ENCODE measurements at places on chromosomes 2 and 18.

DNA sequence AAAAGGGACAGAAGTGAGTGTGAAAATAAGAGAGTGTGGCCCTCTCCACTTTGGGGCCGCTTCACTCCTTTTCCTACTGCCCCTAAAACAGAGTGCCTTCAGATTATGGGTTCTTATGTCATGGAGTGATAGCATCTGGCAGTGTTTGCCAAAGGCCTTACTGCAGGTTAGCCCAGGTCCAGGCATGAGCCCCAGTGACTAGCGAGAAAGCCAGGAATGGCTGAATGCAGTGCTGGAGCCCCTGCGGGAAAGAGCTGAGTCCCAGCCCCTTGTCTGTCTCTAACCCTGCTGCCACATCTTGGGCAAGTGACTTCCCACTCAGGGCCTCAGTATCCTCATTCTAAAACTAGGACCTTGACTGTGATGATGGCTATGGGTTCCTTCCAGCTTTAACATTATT is 6.0 kb downstream of the IGFBP5 start:
- no peak for DNase-seq

DNA sequence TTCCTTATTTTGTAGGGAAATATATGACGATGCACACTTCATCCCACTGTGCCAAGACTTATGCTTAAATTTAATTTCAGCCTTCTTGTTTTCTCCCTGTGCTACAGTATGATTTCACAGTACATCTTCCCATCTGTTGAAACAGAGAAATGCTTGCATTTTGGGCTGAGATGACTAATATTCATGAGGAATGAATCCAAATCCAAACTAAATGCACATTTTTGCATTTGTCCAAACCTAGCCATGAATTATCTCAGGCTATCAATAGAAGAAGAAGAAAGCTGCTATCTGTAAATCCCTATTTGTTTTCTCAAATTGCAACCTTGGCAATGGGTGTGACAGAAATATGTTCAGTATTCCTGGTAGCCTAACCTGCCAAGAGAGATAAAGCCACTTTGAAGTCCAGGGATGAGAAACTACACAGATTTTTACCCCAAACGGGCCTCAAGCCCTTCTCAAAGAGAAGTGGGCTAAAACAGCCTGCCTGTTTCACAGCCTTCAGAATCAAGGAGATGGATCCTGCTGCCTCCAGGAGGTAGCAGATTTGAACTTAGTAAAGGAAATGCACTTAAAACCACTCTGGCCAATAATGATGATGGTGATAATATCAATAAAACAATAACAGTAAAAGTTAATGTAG is 306.9 kb upstream of the NT5C1B start:
- no peak for DNase-seq

DNA sequence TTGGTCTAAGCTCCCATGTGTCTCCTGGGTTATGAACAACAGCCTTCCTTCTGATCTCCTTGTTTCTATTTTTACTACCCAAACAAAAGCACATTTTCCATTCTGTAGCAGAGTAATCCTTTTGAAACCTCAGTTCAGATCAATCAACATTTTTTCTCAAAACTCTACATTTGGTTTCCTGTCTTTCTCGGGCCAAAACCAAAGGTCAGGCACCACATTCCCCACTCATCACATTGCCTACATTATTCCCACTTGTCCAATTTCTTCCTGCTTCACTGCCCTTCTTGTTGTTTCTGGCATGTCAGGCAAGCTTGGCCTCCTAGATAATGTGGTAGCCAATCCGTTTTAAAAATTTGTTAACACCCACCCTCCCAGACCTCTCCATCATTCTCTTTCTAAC is 196.8 kb downstream of the PPP1R1C start:
- no peak for DNase-seq

DNA sequence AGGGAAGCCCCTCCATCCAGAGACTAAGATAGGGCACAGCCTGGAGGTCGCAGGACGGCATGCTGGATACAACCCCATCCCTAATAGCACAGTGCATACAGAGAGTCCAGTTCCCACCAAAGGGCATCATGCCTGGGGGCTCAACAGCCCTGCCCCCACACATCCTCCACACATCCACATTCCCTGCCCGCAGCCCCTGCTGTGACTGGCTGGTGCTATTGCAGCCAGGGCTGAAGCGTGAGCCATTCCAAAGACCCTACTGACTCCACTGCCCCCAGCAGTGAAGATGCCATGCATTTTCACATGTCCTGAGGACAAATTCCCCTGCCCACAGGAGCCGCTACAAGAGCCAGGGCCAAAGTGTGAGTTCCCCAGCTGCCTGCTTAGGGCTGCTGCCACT is 641.6 kb downstream of the METTL4 start:
- DNase-seq, result no peak

DNA sequence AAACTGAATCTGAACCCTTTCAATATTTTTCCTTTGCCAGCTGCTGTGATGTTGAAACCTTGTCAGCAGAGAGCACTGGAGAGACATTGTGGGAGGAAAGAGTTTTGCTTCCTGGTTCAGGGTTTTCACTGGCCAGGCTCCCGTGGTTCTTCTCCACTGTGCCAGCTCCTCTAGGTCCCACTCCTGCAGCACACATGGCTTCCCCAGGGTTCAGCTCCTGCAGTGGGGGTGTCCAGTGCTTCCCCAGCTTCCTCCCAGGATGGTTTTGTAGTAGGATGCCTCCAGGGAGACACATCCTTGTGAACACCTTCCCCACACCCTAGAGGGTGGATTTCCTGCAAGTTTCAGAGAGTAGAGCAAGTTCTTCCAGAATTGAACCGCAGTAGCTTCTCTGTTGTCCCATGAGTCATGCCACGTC is 24.0 kb upstream of the SULT1C3 start:
- peak; percentile 24 for DNase-seq

GRCh38 chr2:190069936-190070696 is 7.6 kb upstream of the MSTN start:
- peak; percentile 68 for DNase-seq

- no peak for DNase-seq
These were observed 891 bp downstream of the CAB39 start for GRCh38 chr2:230713331-230714135.

- DNase-seq, result no peak
These were observed 111.5 kb downstream of the MGAT5 start for GRCh38 chr2:134365356-134365755.

- DNase-seq, result no peak
These were observed 69.1 kb downstream of the ANKRD62 start for GRCh38 chr18:12162786-12163185.

- DNase-seq, result no peak
These were observed 13.8 kb upstream of the IAH1 start for GRCh38 chr2:9460441-9461017.

GRCh38 chr18:42564761-42565160 is 550.7 kb downstream of the RIT2 start:
- DNase-seq, result no peak

GRCh38 chr2:71674158-71674851 is 220.9 kb downstream of the DYSF start:
- DNase-seq, result no peak

DNA sequence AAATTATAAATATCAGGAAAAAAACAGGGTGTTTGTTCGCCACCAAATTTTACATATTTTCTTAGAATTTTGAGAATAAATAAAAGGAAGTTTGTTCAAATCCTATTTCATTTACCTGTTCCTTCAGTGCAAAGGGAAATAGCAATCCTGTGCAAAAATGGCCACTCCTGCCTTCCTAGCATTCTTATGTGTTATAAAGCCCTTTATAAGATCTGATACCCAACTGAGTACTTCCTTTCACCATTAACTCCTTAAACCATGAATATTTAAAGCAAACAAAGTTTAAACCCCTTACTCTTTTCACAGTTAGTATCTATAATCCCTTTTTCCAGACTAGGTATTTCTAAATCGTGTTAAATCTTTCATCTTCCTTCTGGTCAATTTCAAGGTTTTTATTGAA is 427.8 kb downstream of the NR4A2 start:
- DNase-seq, result no peak

GRCh38 chr2:64804651-64805050 is 150.9 kb upstream of the SERTAD2 start:
- DNase-seq, result no peak

GRCh38 chr2:58202404-58202803 is 38.7 kb downstream of the FANCL start:
- DNase-seq, result no peak

DNA sequence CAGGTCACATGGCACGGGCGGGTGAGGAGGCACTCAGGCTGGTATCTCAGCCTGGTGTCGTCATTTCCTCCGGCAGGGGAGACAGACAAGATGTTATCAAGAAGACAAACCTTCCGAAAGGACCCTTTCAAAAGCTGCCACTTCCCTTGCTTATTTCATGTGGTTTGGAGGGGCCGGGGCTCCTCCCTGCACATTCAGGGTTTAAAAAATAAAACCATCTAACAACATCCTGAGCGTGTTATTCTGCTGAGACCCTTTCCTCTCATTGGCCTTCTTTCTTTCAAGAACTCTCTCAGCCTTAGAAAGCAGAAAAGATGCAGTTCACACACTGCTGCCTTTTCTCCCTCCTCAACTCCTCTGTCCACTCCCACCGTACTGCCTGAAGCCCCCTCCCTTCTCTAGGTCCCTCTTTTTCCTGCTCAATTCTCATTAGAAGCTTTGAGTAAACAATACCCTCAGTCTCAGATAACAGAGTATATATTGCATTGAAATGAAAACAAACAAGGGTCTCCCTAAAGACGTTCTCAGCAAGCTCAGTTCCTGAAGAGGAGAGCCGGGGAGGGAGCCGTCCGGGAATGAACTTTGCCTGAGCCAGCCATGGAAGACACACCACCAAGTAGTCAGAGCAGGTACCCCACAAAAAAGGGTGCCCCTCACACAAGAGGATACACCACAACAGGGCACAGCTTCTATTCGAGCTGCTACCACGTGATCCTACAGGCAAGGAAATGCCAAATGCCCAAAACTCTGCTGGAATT is 9.7 kb downstream of the SMAD7 start:
- DNase-seq, result no peak

GRCh38 chr2:109256921-109257320 is 127.9 kb downstream of the SH3RF3 start:
- DNase-seq, result no peak

- DNase-seq, result no peak
These were observed 195.5 kb upstream of the ACVR2A start for GRCh38 chr2:147649286-147649685.

DNA sequence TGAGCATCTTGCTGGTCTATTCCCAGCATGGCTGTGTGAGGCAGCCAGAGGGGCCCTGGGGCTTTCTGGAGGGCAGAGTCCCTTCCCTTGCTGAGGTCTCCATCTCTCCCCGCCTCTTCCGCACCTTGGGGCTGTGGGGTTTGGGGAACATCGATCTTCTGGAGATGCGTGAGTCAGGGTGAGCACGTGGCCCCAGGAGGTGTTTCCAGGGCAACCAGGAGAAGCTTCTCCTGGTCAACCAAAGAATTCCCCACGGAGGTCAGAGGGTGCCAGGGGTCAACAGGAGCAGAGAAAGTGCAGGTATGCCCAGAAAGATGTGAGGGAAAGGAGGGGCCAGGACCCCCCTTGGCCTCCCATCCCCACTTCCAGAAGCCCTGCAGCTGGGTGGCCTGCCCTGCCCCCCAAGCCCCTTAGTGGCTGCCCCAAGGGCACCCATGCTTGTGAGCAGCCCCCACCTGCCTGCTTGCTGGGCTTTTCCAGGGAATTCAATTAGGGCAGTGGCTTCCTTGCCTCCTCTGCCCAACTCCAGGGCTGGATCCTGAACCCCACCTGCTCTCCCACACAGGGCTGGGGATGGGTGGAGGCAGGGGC is 2.8 kb upstream of the PROM2 start:
- no peak for DNase-seq

GRCh38 chr2:62499430-62500060 is 6.5 kb downstream of the TMEM17 start:
- DNase-seq, result no peak

DNA sequence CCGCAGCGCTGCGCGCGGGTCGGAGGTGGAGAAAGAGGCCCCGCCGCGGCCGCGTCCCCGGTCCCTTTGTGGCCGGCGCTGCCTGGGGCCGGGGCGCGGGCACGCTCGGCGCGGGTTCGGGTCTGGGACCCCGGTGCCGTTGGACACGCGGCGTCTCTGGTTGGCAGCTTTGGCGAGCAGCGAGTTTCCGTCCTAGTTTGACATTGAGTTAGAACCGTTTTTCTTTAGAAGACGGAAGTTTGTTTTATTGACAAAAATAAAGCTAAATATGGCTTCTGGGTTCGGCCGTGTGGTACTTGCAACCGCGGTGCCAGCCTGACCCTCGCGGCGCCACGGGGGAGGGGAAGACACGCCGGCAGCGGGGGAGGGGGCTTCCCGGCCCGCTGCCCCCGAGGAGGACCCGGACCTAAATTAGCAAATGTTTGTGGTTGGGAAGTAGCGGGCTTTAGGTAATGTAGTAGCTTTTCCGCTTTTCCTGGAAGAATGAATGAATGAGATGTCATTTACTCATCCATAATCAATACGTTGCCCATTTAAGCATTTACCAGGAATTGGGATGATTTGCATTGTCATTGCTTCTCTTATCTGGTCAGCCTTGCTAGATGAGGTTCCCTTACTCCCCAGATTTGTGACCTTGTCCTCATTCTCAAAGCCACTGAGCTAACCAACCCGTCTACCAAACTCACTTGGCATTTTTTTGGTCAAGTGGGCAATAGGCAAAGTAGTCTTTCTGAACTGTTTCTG is 530 bp downstream of the GALNT1 start:
- DNase-seq, result no peak

- no peak for DNase-seq
These were observed 498.2 kb upstream of the TCF4 start for GRCh38 chr18:56086176-56086575.

- DNase-seq, result no peak
These were observed 271.1 kb downstream of the PRKCE start for GRCh38 chr2:45922577-45922988.

DNA sequence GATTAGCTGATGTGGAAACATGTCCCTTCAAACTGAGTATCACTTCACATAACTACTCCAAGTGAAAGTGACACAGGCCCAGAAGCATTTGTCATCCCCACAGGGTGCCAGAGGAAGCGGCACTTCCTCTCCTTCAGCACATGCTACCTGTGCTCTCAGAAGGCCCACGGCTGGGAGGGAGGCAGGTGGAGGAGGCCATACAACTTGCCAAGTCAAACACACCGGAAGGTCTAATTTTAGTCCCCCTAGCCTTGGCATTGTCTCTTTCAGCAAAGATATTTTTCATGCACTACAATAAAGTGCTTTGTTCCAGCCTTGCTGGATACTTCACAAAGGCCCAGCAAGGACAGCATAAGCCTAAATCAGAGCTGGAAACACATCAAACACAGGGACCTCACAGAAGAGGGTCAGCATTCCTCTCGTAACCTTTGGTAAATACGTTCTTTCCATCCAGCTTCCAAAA is 38.0 kb downstream of the VSNL1 start:
- no peak for DNase-seq

- DNase-seq, result no peak
These were observed 44.0 kb downstream of the KLF7 start for GRCh38 chr2:207121784-207122183.

- no peak for DNase-seq
These were observed 17.1 kb downstream of the MTERF4 start for GRCh38 chr2:241084856-241085444.

- no peak for DNase-seq
These were observed 1.3 kb upstream of the TRIB2 start for GRCh38 chr2:12715258-12716031.

GRCh38 chr2:85401844-85402243 is 8.3 kb downstream of the CAPG start:
- no peak for DNase-seq
